ENCODE measurements at places on chromosomes 13 and 19.
A peak's percentile ranks its signal among the peaks of the same experiment; 100 is the strongest.

DNA sequence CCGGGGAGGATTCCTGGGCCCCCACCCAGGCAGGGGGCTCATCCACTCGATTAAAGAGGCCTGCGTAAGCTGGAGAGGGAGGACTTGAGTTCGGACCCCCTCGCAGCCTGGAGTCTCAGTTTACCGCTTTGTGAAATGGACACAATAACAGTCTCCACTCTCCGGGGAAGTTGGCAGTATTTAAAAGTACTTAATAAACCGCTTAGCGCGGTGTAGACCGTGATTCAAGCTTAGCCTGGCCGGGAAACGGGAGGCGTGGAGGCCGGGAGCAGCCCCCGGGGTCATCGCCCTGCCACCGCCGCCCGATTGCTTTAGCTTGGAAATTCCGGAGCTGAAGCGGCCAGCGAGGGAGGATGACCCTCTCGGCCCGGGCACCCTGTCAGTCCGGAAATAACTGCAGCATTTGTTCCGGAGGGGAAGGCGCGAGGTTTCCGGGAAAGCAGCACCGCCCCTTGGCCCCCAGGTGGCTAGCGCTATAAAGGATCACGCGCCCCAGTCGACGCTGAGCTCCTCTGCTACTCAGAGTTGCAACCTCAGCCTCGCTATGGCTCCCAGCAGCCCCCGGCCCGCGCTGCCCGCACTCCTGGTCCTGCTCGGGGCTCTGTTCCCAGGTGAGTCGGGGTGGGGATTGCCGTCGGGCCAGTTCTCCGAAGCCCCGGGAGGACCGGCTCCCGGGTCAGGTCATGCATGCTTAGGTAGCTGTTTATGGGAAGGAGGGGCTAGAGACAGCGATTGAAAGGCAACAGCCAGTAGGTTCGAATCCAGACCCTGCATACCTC, at the start of gene ICAM1:
Gene ICAM1, plus strand, starts transcription at position 505 of the 779 bp plus-strand sequence. Its CDS starts 40 bp downstream, at position 545.
- DNase-seq = no peak

- DNase-seq = no peak
Measured at GRCh38 chr13:80012251-80012650, 328.7 kb downstream of the SPRY2 start.

- no peak for DNase-seq
Measured at GRCh38 chr13:112229992-112230872, 145.9 kb upstream of the SPACA7 start.

DNA sequence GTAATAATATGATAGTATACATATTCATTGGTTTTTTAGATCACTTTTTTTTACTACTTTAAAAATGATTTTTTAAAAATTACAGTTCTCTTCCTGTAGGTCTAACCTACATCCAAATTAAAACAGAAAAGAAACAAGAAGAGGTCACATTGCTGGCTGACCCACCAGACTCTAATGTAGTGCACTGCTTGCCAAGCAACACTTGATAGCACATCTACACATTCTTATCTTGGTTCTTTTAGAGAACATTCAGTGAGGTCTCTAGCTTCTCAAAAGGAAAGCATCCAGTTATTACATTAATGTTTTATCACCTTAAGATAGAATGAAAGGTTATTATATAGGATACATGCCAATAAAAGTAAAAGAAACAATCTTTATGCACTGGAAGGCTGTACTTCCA, 35.6 kb downstream of the NDFIP2 start:
- no peak for DNase-seq

DNA sequence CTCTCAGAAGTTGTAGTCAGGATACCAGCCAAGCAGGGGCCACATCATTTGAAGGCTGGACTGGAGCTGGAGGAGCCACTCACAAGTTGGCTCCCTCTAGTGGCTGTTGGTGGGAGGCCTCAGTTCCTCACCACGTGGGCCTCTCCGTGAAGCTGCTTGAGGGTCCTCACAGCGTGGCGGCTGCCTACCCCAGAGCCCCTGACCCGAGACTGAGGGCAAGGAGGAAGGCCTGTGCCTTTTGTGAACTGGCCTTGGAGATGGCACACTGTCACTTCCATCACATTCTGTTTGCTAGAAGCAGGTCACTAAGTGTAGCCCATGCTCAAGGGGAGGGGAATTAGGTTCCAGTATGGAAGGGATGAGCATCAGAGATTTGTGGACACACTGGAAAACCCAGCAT, 14.6 kb downstream of the GNA11 start:
- DNase-seq = peak; percentile 60

DNA sequence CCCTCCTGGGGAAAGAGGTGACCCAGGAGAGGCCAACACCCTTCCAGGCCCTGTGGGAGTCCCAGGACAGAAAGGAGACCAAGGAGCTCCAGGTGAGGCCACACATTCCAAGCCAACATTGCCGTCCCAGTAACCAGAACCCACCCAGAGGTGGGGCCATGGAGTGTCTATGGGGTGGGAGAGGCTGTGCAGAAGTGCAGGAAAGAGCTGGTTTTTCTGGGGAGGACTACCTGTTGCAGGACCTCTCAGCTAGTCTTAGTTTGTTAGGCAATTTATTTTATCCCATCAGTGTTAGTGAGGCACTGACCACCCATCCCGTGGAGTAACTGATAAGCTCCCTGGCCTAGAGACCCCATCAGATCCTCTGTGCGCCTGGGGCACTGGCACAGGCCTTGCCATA, 66.1 kb downstream of the RAB20 start:
- no peak for DNase-seq

DNA sequence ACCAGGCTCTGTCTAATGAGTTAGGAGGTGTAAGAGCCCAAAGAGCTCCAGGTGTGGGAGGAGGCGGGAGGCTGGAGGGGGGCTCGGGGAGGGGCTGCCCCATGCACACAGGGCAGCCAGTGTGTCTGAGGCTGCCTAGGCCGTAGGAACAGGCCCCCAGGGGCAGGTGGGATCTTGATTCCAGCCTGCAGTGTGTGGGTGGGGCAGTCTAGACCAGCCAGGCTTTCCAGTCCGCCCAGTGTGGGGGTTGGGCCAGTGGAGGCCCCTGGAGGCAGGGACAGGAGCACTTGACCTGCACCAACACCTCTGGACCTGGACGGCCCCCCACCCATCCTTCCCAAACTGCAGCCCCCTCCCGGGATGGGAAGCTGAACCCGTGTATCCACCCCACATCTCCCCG, 5.4 kb upstream of the CAMSAP3 start:
- no peak for DNase-seq

- no peak for DNase-seq
Measured at GRCh38 chr19:29383696-29384095, 142.1 kb upstream of the VSTM2B start.

DNA sequence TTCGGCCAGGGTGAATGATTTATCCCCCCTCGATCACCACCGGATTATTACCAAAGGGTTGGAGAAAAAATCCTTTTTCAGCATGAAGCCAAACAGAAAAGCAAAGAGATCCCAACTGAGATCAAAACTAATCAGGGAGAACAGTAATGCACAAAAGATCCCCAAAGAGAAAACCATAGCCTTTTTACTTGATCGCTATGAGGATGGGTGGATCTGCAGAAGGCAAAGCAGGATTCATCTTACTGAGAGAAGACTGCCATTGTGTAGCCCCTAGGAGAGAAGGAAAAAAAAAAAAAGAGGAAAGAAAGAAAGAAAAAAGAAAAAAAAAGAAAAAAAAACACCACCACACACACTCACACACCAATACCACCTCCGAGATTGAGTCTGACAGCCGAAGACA, at the start of gene FGF14:
Gene FGF14, minus strand, starts transcription at position 283 of the 400 bp plus-strand sequence.
- no peak for DNase-seq

DNA sequence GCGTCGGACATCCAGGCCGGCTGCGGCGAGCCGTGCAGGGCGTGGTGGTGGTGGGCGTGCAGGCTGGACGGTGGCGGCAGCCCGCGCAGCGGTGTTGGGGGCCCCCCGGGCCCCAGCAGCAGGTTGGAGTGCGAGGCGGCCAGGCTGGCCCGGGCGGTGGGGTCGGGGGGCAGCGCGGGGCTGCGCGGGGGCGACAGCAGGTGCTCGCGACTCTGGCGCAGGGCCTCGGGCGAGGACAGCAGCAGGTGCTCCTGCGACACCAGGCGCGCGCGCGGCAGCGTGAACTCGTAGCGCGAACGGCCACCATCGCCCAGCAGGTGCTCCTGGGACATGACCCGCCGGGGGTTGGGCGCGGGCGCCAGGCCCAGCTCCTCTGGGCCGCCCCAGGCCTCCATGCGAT, 9.8 kb downstream of the SHISA7 start:
- no peak for DNase-seq
